ENCODE measurements at places on chromosomes 7 and 10.

- DNase-seq: no peak
Observed at GRCh38 chr10:74690393-74690792, 136.0 kb upstream of the KAT6B start.

DNA sequence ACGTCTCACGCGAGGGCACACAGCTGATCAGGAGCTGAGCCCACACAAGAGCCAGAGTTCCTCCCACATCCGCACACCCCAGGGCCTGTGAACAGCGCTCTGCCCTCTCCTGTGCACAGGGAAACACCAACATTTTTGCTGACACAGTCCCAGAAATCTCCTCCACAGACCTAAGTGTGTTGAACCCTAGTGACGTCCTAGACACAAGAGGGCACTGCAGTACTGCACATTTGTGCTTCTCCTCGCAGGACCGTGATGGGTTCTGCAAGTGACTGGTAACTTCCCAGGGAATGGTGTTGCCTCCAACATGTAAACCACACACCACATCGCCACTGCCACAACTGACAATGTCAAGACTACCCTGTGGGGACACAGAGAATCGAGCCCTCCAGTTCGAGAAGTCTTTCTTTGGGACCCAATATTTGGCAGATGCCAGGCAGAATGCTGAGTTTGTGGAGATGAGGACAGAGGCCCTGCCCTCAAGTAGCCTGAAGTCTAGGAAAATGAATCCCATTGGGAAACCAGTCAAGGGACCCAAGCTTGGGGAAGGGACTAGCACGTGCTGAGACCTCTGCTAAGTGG, 170.3 kb downstream of the PAXIP1 start:
- no peak for DNase-seq

DNA sequence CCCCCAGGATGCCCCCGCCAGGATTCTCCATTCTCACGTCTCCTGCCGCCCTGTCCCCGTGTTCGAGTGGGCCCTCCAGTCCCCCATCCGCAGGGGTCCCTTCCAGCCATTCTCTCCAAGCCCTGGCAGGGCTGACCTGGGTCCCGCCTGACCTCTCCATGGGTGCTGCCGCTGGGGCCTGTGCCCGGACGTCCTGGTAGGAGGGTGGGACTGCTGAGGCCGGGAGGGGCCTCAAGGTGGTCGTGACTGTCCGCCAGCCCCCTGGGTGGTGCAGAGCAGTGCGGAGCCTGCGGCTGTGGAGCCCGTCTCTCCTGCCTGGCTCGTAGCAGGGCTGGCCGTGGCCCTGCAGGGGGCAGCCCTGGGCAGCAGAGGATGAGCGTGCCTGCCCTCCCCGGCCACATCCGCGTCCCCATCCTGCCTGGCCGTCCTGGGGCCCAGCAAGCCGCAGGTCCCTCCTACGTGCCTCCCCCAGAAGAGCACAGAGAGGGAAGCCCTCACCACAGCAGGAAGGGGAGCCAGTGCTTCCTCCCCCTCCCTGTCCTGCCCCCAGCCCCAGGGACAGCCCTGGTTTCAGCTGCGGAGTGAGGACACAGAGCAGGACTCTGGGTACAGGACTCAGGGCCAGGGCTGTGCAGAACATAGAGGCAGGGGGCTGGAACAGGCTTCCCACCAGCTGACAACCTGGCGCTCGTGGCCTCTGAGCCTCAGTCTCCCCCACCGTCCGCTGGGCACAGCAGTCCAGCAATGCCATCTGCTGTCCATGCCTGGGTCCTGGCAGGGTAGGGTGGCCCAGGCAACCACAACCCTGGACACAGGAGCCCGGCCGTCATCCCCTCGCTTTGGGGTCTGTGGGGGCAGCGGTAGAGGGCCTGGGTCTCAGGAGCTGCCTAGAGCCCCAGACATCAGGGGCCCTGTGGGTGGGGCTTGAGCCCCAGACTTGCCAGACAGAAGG, 1.5 kb upstream of the GRIFIN start:
- DNase-seq: peak; percentile 33

DNA sequence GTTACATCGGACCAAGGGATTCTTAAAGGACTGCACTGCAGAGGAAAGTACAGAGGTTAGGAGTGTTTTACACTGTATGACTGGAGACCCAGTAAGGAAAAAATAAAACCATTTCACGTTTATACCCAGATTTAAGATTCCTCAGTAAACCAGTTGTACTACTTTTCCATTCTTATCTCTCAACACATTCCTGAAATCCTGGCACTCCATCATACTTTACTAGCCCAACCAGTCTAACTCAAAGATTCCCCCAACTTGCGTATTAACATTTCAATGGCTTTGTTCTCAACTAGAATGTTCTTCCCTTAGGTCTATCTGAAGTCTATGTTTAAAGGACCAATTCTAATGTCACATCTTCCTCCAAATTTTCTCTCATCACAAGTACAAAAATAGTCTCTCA, 8.0 kb downstream of the CCDC186 start:
- no peak for DNase-seq
